ENCODE measurements at places on chromosomes 7 and 10.

DNA sequence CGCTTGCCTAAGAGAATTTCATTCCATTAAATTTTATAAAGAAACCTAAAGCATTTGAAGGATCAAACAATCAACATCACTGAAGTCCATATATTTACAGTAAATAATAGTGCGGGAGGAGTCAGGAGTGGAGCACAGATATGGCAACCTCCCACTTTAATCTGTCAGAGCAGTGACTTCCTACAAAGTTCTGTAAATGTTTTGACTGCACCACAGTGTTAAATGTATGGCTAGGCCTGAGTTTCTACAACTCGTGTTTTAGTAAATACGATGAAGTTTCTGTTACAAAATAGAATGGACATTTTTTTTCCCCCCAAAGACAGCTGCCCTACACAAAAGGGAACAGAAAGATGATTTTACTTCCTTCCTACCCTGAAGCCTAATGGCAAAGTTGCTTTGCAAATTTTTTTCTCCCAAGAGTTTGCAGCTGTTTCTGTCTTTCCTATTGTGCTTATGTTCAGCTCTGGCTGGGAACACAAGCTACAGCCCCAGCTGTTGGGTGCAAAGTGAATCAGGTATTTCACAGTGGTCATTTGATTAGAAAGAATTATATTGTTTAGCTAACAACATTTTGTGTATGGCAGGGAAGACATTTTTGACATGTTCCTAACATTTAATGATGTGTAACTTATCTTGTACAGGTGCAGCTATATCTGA lies 62.1 kb downstream of the MET start:
- DNase-seq = no peak

- DNase-seq = no peak
These were observed 394.2 kb downstream of the LRMDA start for GRCh38 chr10:75825661-75826060.

DNA sequence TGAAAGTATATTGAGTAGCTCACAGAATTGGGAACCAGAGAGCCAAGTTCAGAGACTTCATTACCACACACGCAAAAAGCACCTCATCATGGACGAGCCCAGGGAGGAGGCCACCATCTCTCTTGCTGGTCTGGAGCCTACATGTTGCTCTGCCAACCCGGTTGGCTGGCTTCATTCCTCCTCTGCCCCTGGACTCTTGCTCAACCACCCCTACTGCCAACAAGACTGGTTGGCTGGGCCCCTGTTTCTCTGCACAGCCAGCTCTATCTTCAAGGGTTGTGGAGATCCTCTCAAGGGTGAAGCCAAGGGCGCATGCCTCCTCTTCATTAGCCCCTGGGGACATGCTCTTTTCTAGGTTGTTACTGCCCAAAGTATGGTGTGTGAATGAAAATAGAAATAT lies 142.7 kb downstream of the JCAD start:
- no peak for DNase-seq

DNA sequence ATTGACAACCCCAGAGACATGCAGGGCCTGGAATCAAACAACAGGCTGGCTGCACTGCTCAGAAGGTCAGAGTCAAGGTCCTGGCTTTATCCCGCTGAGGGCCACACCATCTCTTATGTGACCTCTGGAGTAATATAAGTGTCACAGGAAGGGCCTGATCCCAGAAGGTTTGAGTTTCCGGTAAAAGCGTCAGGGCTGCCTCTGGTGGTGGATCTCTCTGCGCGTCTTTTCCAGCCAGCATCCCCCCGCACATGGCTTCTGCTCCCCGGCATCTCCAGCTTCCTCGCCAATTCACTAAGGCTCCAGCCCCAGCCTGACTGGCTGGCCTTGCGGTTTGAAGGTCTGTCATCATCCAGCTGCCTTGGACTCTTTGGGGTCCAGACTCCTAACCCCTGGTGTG lies 54.2 kb downstream of the SNX10 start:
- no peak for DNase-seq

DNA sequence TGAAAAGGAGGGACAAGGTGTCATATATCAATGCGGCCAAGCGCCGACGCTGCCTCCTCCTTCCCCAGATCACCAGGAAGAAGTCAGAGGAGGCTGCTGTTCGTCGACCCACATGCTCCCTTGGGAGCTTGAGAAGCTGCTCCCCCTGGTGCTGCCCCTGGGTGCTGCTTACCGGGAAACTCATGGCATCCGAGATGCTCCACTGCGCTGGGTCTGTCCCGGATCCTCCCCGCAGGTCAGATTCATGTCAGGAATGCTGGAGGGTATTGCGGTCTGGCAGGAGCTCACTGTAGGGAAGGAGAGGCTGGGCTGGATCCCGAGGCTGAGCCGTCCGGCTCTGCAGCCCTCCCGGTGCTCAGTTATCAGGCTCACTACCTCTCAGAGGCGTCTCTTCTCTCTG lies 123.7 kb upstream of the FAM20C start:
- no peak for DNase-seq

- DNase-seq = no peak
These were observed 34.6 kb upstream of the C10orf90 start for GRCh38 chr10:126705131-126705530.
